ENCODE measurements at places on chromosomes 7 and 10.

- no peak overlapping the region for H3K4me3 ChIP-seq
- H3K27ac ChIP-seq: no peak overlapping the region
- DNase-seq: peak; percentile 79
- no peaks in the 10 kb centered on the region for H3K36me3 ChIP-seq
- H3K4me1 ChIP-seq: no peaks in the 10 kb centered on the region
Observed at GRCh38 chr7:142896741-142897379, 11.3 kb upstream of the TRPV6 start.

GRCh38 chr7:32427769-32428291, 62.4 kb downstream of the LSM5 start:
- no peak overlapping the region for H3K27ac ChIP-seq
- no peaks in the 10 kb centered on the region for H3K36me3 ChIP-seq
- peaks cover 4% of the 10 kb centered on the region for H3K27me3 ChIP-seq
- H3K4me3 ChIP-seq: no peak overlapping the region
- no peak for DNase-seq

GRCh38 chr10:83539528-83540308, 599.6 kb upstream of the GHITM start:
- H3K4me3 ChIP-seq: no peak overlapping the region
- no peaks in the 10 kb centered on the region for H3K4me1 ChIP-seq
- no peak overlapping the region for H3K27ac ChIP-seq
- H3K36me3 ChIP-seq: no peaks in the 10 kb centered on the region

- no peak overlapping the region for H3K27ac ChIP-seq
- H3K27me3 ChIP-seq: no peaks in the 10 kb centered on the region
- peaks cover 27% of the 10 kb centered on the region for H3K4me1 ChIP-seq
- DNase-seq: no peak
- H3K36me3 ChIP-seq: no peaks in the 10 kb centered on the region
- H3K4me3 ChIP-seq: no peak overlapping the region
Observed at GRCh38 chr7:92635538-92635937, 45.3 kb upstream of the FAM133B start.

DNA sequence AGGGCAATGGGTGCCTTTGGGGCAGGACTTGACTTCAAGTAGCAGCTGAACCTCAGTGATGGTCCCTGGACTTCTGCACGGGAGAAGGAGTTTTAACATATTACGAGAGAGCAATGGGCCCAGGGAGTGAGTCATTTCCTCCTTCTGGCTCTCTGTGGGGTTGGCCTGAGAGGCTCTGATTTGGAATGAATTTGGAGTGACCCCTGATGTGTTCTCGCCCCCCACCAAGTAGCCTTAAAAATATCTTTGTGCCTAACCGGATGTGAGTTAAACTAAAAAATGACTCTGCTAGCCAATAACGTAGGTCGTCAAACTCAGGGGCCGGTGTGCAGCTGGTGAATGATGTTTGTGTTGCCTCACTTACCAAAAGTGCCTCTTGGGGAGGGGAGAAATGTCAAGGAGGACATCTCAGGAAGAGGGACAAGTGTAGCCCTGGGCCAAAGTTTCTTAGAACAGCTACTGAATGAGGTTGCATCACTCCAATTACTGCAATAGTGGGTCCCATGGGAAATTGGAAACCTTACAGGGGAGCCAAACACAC, 656.6 kb downstream of the INHBA start:
- no peaks in the 10 kb centered on the region for H3K36me3 ChIP-seq
- H3K4me3 ChIP-seq: no peak overlapping the region
- no peaks in the 10 kb centered on the region for H3K4me1 ChIP-seq
- no peaks in the 10 kb centered on the region for H3K27me3 ChIP-seq
- no peak overlapping the region for H3K27ac ChIP-seq
- DNase-seq: no peak

- no peak for DNase-seq
- peak overlapping the region; percentile 1 for H3K4me3 ChIP-seq
- peaks cover 53% of the 10 kb centered on the region for H3K4me1 ChIP-seq
- H3K36me3 ChIP-seq: peaks cover 8% of the 10 kb centered on the region
Observed at GRCh38 chr10:29412485-29412884, 123.6 kb downstream of the LYZL1 start.

DNA sequence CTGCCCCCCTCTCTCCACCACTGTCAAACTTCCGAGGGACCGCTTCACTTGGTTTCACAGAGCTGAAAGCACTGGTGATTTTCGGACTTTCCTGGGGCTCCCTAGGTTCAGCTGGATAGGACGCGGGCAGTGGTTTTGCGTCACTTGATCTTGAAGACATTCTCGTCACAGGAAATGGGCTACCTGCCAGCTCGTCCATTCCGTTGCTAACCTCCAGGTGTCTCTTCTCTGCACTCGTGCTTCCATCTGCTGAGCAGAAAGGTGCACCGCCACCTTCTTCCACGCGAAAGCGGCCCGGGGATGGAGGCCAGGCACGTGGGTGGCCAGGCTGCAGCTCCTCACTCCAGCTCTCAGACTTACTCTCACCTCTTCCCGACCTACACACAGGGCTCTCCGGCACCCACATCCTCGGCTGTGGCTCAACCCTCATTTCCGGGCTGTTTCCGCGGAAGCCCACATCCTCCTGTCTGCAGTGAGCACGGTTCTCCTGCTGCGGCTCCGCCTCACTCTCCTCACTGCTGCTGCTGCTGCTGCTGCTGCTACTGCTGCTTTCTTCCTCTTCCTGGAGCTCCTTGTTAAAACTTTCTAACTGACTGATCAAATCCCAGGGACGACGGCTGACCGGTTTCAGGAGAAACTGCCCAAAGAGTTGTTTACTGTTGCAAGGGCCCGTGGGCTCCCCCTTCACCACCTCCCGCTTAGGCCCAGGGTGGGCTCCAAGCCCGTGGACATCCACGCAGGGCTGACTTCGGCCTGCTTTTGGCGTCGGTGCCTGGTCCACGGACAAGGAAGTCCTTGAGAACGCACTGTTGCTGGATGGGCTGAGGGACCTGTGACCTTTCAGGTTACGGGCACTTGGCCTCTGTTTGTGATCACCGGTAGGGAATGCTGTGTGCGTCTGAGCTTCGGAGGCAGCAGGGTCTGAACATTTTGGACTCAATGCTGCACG, 32.1 kb downstream of the JCAD start:
- peaks cover 4% of the 10 kb centered on the region for H3K27me3 ChIP-seq
- DNase-seq: no peak
- no peaks in the 10 kb centered on the region for H3K36me3 ChIP-seq
- H3K4me3 ChIP-seq: no peak overlapping the region
- H3K4me1 ChIP-seq: peaks cover 19% of the 10 kb centered on the region

GRCh38 chr7:130141161-130141883, 63.9 kb downstream of the TMEM209 start:
- peaks cover 21% of the 10 kb centered on the region for H3K4me1 ChIP-seq
- H3K4me3 ChIP-seq: peak overlapping the region; percentile 49
- no peak for DNase-seq
- H3K36me3 ChIP-seq: peaks cover 7% of the 10 kb centered on the region

DNA sequence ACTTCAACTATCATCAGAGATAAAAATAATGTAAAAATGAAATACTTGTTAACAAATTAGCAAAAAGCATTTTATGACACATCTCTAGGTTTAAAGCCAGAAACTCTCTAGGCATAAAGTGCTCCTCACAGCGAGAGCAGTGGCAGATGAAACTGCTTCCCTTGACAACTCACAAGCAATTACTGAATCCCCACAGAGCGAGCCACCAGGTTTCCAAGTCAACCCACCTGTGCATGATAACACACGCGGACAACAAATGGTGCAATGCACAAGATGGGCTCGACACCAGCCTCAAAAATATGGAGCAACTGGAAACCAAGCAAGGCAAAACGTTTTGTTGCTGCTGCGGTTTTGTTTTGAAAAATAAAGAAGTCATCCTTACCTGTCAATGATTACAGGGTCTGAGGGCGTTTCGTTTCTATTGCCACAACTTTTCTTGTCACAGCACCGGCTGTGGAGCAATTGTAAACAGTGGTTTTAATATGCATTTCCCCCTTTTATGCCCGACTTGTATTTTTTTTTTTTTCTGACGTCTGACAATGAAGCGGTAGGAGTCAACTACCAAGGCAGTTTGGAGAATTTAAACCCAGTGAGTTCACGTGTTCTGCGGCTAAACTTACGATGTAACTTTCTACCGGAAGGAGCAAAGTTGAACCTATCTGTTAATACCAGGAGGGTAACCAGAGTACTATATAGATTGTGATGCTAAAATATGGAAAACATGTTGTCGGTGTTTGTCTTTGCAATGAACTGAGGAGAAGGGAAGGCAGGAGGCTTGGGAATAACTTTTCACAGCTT, 7.0 kb downstream of the EBF3 start:
- H3K27me3 ChIP-seq: peaks cover 9% of the 10 kb centered on the region
- H3K36me3 ChIP-seq: no peaks in the 10 kb centered on the region
- no peaks in the 10 kb centered on the region for H3K4me1 ChIP-seq
- no peak overlapping the region for H3K4me3 ChIP-seq
- no peak for DNase-seq

DNA sequence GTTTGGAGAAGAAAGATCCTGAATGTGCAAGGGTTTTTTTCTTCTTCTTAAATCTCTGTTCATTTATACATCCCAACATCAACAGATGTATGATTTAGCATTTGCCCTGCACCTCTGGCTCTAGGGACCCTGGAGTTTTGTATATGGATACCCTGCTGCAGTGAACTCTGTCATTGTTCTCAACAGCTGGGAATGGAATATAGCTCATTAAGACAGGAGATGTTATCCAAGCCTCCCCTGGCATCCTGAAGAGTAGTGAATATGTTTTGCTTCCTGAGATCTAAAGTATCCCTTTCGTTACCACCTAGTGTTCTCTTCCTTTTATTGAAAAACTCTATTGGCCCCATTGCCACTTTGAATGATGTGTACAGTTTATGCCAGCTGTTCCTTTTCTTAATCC, 275.9 kb downstream of the EXOC4 start:
- no peaks in the 10 kb centered on the region for H3K27me3 ChIP-seq
- no peaks in the 10 kb centered on the region for H3K4me1 ChIP-seq
- no peak overlapping the region for H3K4me3 ChIP-seq
- no peaks in the 10 kb centered on the region for H3K36me3 ChIP-seq

DNA sequence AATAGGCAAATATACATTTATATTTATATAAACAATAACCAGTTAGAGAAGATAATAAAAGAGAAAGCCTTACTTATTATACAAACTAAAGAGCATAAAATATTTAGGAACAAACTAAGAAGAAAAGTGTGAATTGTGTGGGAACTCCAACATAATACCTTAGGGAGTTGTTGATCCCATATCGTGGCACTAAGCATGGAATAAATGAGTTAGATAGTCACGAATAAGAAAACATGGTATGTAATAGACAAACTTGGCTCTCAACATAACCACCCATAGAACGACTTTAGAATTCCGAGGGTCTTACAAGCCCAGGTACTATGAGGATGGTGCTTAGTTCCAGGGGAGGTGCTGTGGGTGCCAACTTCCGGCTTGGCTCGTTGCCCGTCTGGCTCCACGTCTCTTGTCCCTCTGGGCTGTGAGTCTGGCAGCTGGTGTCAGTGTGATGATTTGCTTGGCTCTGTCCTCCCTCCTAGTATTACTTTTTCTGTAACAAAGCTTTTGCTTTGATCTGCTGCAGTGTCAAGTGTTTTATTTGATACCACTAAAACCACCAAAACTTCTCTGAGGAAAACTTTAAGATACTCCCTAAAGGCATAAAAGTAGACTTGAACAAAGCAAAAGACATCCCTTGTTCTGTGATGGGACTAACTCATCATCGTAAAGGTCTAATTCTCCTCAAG, 9.5 kb upstream of the RBM20 start:
- peaks cover under 1% of the 10 kb centered on the region for H3K4me1 ChIP-seq
- no peak for DNase-seq
- H3K36me3 ChIP-seq: no peaks in the 10 kb centered on the region
- no peak overlapping the region for H3K27ac ChIP-seq
- H3K27me3 ChIP-seq: no peaks in the 10 kb centered on the region
- H3K4me3 ChIP-seq: no peak overlapping the region

DNA sequence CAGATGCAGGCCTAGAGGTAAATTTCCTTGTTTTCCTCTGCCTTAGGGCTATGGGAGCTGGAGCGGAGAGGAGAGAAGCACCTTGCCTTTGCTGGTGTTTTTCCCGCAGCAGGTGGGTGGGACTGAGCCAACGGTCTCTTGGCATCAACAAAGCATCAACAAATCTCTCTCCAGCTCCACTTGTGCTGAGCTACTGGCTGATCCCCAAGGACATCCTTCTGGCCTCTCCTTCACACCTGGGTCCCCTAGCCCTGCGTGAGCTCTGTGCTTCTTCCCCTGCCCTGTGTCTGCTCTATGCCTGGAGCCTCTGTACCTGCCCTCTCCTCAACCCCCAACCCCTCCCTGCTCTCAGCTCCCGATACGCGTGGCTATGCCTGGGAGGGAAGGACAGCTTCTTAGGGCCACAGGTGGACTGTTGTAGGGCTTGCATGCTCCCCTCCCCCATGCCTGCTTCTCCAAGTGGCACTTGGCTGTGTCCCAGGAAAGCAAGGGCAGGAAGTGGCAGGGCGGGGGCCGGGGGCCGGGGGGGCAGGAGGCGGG, 3.2 kb upstream of the CLDN4 start:
- no peak overlapping the region for H3K27ac ChIP-seq
- H3K27me3 ChIP-seq: no peaks in the 10 kb centered on the region
- H3K36me3 ChIP-seq: no peaks in the 10 kb centered on the region

- H3K27me3 ChIP-seq: no peaks in the 10 kb centered on the region
- H3K36me3 ChIP-seq: no peaks in the 10 kb centered on the region
- H3K4me3 ChIP-seq: no peak overlapping the region
- H3K4me1 ChIP-seq: peaks cover 30% of the 10 kb centered on the region
- DNase-seq: no peak
Observed at GRCh38 chr7:17405786-17406185, 107.3 kb downstream of the AHR start.

- H3K4me3 ChIP-seq: no peak overlapping the region
- H3K27ac ChIP-seq: no peak overlapping the region
- no peaks in the 10 kb centered on the region for H3K27me3 ChIP-seq
- DNase-seq: no peak
- H3K36me3 ChIP-seq: no peaks in the 10 kb centered on the region
Observed at GRCh38 chr7:101677391-101677790, 48.3 kb upstream of the MYL10 start.

DNA sequence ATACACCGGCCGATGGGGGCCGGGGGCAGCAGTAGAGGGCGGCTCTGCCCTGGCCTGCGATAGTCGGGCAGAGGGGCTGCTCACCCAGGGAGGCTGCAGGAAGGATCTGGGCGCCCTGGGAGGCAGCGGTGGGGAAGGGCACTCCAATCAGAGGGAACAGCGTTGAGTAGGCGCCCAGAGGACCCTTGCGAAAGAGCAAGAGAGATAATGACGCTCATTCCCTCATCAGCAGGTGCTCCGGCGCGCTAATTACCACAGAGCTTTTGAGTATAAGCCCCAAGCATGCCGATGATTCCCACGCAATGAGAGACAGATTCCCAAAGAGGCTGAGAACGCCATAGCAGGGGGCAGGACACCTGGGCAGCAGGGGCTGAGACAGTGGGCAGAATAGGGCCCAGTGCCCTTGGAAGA, 215.3 kb downstream of the MAD1L1 start:
- H3K4me3 ChIP-seq: no peak overlapping the region
- H3K27ac ChIP-seq: peak overlapping the region; percentile 94
- H3K36me3 ChIP-seq: no peaks in the 10 kb centered on the region
- H3K4me1 ChIP-seq: peaks cover 36% of the 10 kb centered on the region
- DNase-seq: no peak

All from vagina (tissue), 2 donors.